Activated naive CD4-positive, alpha-beta T cell (primary cell): ENCODE measurements at places on chromosomes 7 and 10.

DNA sequence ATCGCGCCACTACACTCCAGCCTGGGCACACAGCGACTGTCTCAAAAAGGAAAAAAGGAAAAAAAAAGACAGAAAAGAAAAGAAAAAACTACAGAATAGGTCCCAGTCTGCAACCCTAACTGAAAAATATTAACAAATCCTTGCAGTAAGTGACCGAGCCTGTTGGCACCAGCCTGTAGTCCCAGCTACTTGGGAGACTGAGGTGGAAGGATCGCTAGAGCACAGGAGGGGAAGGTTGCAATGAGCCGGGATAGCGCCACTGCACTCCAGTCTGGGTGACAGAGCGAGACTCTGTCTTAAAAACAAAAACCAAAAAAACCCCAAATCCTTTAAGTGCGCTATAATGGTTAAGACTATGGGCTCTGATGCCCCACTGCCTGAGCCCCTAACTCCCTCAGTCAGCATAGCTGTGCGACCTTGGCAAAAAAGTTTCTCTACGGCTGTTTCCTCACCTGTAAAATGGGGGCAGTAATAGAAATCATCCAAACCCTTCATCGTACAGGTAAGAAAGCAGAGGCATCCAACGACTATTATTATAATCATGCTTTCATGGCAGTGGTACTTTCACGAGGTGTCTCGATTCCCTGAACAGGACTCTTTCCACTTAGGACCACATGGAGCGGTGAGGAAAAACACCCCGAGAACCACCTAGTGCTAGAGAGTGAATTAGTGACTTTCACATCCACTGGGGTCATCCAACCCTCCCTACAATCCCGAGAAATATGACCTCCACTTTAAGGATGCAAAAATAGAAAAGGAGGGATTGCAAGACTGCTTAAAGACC, 755 bp downstream of the TOMM7 start:
- no peak for DNase-seq

- no peak for DNase-seq
Observed at GRCh38 chr7:531777-532176, 12.1 kb upstream of the PDGFA start.

DNA sequence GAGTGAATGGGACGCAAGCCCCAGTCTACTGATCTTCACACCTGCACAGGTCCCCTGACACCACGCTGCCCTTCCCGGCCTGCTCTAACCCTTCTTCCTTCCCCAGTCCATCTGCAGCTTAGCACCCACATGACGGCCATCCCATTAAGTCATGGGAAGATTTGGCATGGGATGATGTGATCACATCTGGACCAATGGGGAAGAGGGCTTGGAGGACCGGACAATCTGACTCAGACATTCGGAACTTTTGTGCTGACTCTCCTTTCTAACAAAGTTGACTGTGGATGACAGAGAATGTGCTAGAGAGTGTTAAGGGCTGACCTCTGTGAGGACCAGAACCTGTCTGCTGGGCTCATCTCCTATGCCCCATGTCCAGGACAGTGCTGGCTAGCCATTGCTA, 15.6 kb downstream of the CXCL12 start:
- no peak for DNase-seq

GRCh38 chr7:13109201-13109600, 421.8 kb downstream of the ARL4A start:
- no peak for DNase-seq

DNA sequence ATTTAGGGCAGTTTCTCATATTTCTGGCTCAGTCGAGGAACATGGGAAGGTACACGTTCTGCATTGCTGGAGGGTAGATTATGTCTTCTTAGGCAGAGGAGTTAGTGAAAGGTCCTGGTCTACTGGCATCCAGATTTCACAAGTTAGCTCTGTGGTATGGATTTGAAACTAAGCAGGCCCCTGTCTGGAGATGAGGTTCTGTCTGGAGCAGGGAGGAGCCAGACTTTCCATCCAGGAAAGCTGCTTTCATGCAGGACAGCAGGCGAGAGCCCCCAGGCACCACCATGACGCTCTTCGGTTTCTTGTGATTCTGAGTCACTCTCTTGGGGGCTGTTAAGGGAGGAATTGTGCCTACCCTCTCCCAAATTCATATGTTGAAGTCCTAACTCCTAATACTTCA, 184.3 kb downstream of the KIAA1217 start:
- DNase-seq: no peak

DNA sequence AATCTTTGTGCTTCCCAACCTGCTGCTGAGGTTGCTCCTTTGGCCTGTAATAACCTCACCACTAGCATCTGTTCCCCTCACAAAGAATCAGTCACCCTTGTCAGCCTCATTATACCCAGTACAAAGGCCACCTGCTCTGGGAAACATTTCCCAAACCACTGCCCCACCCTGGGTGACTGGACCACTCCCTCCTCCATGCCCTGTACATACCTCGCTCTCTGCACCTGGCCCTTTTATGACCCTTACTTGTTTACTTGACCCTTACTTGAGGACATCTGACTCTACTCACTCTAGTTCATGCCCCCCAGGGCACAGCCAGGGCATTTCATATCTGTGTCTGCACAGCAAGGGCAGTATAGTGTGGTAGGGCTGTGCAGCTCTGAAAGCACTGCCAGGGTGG, 21.4 kb upstream of the AOC1 start:
- no peak for DNase-seq

DNA sequence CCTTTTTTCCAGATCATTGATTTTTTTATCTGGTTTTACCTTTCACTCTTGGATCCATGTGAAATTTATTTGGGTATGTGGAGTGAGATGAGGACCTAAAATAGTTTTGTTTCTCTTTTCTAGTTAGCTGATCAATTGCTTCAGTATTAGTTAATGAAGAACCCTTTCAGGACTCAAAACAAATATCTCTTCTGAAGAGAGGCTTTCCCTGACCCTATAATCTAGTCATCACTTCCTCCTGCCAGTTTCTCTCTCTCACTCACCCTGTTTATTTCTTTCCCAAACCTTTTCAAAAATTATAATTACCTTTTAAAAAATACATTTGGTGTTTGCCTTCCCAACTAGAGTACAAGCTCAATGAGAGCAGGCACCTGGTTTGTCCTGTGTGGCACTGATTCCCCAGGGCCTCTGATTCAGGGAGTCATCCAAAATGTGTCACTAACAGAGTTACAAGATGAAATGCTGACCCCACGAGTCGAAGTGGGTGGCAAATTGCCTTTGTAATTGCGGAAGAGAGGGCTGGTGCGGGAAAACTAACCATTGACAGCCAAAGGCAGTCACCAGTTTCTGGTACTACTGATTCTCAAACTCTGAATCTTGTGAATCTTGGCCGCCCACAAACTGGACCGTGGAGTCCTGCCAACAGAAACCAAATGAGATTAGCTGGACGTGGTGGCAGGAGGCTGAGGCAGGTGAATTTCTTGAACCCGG, 2.4 kb downstream of the TMEM140 start:
- DNase-seq: no peak

GRCh38 chr7:19111474-19112273, 5.8 kb downstream of the TWIST1 start:
- DNase-seq: no peak

GRCh38 chr10:102313221-102313896, 68.0 kb downstream of the GBF1 start:
- no peak for DNase-seq

DNA sequence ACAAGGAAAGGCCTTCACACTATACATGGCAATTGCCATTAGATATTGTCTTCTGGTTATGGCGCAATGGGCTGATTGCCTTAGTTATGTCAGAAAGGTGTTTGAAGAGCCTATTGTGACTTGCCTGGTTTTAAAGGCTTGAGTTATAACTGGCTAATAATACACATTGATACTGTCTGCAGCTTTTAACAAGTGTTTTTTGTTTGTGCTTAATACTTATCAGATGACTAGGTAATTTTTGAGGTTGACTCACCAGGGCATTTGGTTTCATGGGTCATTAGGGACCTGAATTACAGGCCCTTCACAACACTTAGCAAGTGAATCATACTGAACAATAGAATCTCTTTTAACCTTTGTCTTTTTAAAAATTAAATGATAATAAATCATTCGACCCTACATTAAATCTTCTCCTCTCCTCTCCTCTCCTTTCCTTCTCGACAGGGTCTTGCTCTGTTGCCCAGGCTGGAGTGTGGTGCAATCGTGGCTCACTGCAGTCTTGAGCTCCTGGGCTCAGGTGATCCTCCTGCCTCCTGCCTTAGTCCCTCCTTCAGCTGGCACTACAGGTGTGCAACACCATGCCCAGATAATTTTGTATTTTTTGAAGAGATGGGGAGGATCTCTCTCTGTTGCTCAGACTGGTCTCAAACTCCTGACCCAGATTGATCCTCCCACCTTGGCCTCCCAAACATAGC, 196.3 kb downstream of the JCAD start:
- no peak for DNase-seq

GRCh38 chr7:112819536-112819935, 29.3 kb upstream of the TMEM168 start:
- DNase-seq: no peak

GRCh38 chr7:117010375-117011133, 57.3 kb downstream of the ST7 start:
- DNase-seq: no peak

DNA sequence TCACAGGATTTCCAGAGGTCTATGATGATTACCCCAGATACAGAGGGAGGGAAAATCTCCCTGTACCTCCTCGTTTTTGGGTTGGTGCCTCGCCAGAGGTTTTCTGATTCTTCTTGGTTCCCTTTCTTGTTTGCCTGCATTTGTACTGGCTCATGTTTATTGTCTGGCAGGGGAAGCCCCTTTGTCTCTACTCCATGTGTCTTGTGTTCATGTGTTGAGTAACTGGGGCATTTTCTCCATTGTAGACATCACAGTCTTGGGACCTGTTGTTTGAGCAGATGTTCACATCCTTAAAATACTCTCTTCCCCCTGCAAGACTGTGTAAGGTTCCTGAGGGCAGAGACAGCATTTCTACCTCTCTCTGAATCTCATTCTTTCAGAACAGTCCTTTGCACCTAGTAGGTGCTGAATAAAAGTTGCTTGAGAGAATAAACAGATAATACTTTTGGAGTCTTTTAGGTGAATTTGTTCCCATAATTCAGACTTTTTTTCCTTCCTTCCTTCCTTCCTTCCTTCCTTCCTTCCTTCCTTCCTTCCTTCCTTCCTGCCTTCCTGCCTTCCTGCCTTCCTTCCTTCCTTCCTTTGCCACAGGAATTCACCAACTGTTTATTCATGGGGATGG, 25.1 kb downstream of the CDK14 start:
- no peak for DNase-seq
